ENCODE measurements at places on chromosomes 1 and 21.
A peak's percentile ranks its signal among the peaks of the same experiment; 100 is the strongest.

GRCh38 chr1:194931166-194931565 is 1677.1 kb downstream of the KCNT2 start:
- no peaks in the 10 kb centered on the region for H3K36me3 ChIP-seq
- H3K27me3 ChIP-seq = no peaks in the 10 kb centered on the region
- no peak for DNase-seq
- H3K27ac ChIP-seq = no peak overlapping the region
- H3K4me3 ChIP-seq = no peak overlapping the region
- H3K4me1 ChIP-seq = no peaks in the 10 kb centered on the region

DNA sequence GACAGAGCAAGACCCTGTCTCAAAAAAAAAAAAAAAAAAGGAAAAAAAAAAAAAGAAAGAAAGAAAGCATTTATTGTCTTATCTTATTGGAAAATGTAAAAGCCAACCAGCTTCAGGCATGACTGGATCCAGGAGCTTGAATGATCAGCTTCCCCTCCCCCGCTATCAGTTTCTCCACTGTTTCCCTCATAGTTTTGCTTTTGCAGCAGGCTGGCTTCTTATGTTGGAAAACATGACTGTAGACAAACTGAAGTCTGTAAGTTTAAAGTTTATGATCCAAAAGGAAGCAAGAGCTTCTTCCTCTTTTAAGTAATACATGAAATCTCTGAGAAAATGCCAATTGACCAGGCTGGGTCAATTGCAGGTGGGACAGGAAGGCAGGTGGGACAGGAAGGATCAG is 52.2 kb downstream of the FHAD1 start:
- no peak for DNase-seq
- no peak overlapping the region for H3K27ac ChIP-seq
- H3K27me3 ChIP-seq = no peaks in the 10 kb centered on the region
- no peak overlapping the region for H3K4me3 ChIP-seq
- no peaks in the 10 kb centered on the region for H3K4me1 ChIP-seq

DNA sequence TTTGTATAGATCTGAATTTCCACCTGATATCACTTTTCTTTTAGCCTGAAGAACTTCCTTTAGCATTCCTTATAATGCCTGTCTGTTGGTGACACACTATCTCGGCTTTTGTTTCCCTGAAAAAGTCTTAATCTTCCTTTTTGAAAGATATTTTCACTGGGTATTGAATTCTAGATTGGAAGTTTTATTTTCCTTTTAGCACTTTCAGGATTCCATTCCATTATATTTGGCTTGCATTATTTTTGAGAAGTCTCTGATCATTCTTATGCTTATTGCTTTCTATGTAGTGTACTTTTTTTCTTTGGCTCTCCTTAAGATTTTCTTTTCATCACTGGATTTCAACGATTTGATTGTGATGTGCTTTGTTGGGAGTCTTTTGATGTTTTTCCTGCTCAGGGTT is 510.7 kb downstream of the RWDD3 start:
- H3K36me3 ChIP-seq = no peaks in the 10 kb centered on the region
- H3K4me1 ChIP-seq = no peaks in the 10 kb centered on the region
- no peak overlapping the region for H3K27ac ChIP-seq
- no peak for DNase-seq
- no peak overlapping the region for H3K4me3 ChIP-seq
- H3K27me3 ChIP-seq = no peaks in the 10 kb centered on the region

GRCh38 chr1:41586230-41586629 is 101.7 kb upstream of the EDN2 start:
- H3K27ac ChIP-seq = no peak overlapping the region
- no peaks in the 10 kb centered on the region for H3K36me3 ChIP-seq
- no peak overlapping the region for H3K4me3 ChIP-seq
- no peaks in the 10 kb centered on the region for H3K27me3 ChIP-seq

- no peak for DNase-seq
- H3K27ac ChIP-seq = no peak overlapping the region
- H3K4me1 ChIP-seq = peaks cover 9% of the 10 kb centered on the region
Measured at GRCh38 chr1:55636696-55637095, 421.5 kb upstream of the USP24 start.

GRCh38 chr1:79711001-79711431 is 704.5 kb upstream of the ADGRL4 start:
- H3K36me3 ChIP-seq = no peaks in the 10 kb centered on the region
- no peaks in the 10 kb centered on the region for H3K4me1 ChIP-seq
- no peaks in the 10 kb centered on the region for H3K27me3 ChIP-seq
- no peak for DNase-seq

GRCh38 chr1:243970077-243970476 is 81.0 kb upstream of the ZBTB18 start:
- no peaks in the 10 kb centered on the region for H3K36me3 ChIP-seq
- DNase-seq = no peak
- no peak overlapping the region for H3K4me3 ChIP-seq
- no peak overlapping the region for H3K27ac ChIP-seq

GRCh38 chr1:221059506-221059905 is 180.3 kb downstream of the HLX start:
- H3K36me3 ChIP-seq = no peaks in the 10 kb centered on the region
- H3K4me3 ChIP-seq = no peak overlapping the region
- no peak overlapping the region for H3K27ac ChIP-seq

- no peaks in the 10 kb centered on the region for H3K36me3 ChIP-seq
- peak; percentile 33 for DNase-seq
- no peaks in the 10 kb centered on the region for H3K27me3 ChIP-seq
Measured at GRCh38 chr1:41650028-41650880, 165.8 kb upstream of the EDN2 start.

- no peak overlapping the region for H3K27ac ChIP-seq
- H3K4me3 ChIP-seq = no peak overlapping the region
- peaks cover 71% of the 10 kb centered on the region for H3K27me3 ChIP-seq
Measured at GRCh38 chr1:63324779-63325119, 2.4 kb downstream of the FOXD3 start.

DNA sequence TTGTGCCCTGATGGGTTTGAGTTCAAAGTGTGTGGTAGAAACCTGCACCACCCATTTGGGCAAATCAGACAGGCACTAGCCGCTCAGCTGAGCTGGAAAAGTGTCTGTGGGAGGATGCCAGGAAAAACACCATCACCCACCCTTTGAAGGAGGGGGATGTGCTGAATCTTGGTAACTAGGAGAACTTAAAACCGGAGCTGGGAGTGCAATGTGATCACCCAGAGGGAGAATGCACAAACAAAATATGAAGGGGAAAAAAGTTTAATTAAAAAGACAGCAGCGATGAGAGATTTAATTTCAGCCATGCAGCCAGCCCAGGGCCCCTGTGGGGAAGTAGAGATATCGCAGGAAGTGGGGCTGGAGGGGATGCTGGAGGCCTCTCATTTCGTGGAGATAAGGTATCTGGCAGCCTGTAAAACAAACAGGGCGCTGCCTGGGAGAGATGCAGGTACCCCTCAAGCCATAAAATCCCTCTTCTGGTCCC is 86.8 kb upstream of the BCAR3 start:
- no peaks in the 10 kb centered on the region for H3K36me3 ChIP-seq
- no peak overlapping the region for H3K4me3 ChIP-seq
- H3K27ac ChIP-seq = no peak overlapping the region
- DNase-seq = no peak
- H3K4me1 ChIP-seq = peaks cover 6% of the 10 kb centered on the region

- H3K4me3 ChIP-seq = no peak overlapping the region
- no peak for DNase-seq
- H3K36me3 ChIP-seq = peaks cover 30% of the 10 kb centered on the region
- no peak overlapping the region for H3K27ac ChIP-seq
- H3K27me3 ChIP-seq = no peaks in the 10 kb centered on the region
Measured at GRCh38 chr1:65222340-65222940, 74.4 kb downstream of the AK4 start.

DNA sequence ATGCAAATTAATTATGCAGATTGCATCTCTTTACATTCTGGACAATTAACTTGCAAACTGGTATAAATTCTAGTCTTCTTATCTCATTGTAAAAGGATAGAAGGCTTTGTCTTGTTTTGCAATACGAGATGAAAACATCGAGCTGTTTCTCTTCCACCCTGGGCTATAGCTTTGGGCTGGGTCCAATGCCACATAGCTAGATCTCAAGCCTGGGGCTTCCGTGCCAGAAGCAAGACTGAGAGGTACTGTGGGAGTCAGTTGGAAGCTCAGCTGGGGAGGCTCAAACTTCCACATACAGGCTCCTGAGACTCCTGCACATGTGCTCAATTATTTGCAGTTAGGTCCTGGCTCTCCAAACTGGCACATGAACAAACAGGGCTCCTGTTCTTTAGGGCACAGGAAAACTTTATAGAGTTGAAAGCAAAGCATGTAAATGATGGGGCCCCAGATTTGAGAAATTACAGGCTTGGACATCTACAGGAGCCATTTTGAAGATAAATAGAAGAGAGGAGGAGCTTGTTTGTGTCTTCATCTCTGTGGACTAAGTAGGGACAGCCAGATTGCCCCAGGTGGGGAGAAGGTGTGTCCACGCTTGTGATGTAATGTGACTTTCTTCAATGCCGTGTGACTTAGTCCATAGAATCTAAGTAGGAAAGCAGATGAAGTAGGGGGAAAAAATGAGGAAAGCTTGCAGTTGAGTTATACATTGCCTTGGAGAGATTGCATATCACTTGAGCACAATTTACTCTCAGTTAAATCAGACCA is 65.9 kb upstream of the SIPA1L2 start:
- DNase-seq = no peak
- H3K27me3 ChIP-seq = no peaks in the 10 kb centered on the region
- no peak overlapping the region for H3K27ac ChIP-seq

- no peaks in the 10 kb centered on the region for H3K27me3 ChIP-seq
- H3K4me1 ChIP-seq = peaks cover 27% of the 10 kb centered on the region
- no peak for DNase-seq
- no peak overlapping the region for H3K27ac ChIP-seq
Measured at GRCh38 chr1:230507666-230508402, 81.7 kb upstream of the PGBD5 start.

DNA sequence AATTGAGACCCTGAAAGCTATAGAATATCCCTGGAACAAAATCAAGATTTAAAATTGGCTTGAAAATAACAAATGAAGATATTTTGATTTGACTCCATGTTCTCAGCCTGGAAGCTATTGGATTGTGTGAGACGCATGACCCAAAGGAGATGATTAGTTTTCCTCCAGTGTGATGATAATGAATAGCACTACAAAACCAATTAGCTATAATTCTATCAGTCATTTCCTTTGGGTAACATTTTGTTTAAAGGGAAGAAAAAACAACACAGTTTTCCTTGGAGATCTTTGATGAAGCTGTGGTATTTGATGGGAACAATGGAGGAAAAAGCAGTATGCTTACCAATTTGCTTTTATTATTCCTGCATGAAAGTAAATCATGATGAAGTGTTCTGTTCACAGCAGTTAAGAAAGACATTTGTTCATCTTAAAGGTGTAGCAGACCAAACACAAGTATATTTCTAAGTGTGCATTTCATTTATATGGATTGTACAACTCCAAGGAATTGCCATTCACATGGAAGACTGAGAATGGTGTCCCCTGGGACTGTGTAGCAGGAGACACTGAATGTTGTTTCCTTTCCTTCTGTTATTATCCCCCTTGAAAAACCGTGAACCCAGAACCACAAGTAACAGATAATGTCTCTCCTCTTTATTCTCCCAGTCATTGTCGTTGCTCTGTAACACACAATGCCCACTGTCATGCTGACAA is 111.4 kb downstream of the CACHD1 start:
- no peak for DNase-seq
- no peak overlapping the region for H3K4me3 ChIP-seq

All from heart right ventricle (tissue), 16 donors.